Cardiac muscle cell (in vitro differentiated cells and primary cell): ENCODE measurements at places on chromosomes 3 and 15. TPM values are rescaled to one million over a fixed set of nuclear protein-coding genes. Genes with fewer than 3 reads are reported as not detected.
A peak's percentile ranks its signal among the peaks of the same experiment; 100 is the strongest.

- DNase-seq: peak; percentile 44
These were observed at the start of gene CLSTN2 for GRCh38 chr3:139935016-139935865. Gene CLSTN2 (plus strand): TSS chr3:139935185.

- DNase-seq: no peak
These were observed 65.8 kb downstream of the SV2B start for GRCh38 chr15:91165850-91166249.

CD200 gene
- 6.3 and 11.6 TPM in 2 replicates for polyA plus RNA-seq

GRCh38 chr3:45554006-45554666 is 40.4 kb upstream of the LIMD1 start:
- peak; percentile 51 for DNase-seq

DNA sequence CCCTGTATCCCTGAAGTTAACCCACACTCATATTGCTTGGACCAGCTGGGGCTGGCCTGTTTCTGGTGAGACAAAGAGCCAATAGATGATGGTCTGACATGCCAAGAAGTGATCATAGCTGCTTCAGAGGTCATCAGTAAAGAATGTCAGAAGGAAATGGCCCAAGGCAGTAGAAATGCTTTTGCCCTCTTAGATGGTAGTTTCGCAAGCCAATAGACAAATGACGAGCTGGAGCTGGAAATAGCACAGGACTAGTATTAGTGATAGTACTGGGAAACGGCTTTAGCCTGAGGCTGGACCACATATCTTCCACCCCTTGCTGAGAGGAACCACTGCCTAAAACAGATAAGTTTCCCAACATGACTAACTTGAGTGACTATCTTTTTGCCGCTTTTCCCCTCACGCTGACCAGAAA is 176.1 kb upstream of the THBS1 start:
- no peak for DNase-seq

- DNase-seq: no peak
These were observed 5.7 kb downstream of the OSBPL11 start for GRCh38 chr3:125589547-125590122.

- no peak for DNase-seq
These were observed 106.2 kb downstream of the ST8SIA2 start for GRCh38 chr15:92499731-92500530.

- no peak for DNase-seq
These were observed 39.0 kb upstream of the CBLB start for GRCh38 chr3:105907777-105908176.

DNA sequence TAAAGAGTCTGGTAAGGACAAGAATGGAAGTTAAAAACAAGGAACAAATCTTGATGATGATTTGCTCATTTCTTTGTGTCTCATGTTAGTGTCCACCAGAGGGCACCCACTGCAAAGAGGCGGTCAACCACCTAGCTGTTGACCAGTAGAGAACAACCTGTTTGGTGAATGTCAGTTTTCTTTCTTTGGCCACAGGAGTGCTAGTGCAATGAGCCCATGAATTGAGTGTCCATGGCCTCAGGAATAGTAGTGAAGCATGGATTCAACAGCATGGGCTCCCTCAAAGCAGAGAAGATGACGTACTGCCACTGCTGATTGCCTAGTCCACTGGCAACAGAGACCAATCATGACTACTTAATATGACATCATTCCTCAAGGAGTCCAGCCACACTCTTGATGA is 10.7 kb upstream of the CNTN6 start:
- DNase-seq: peak; percentile 48

PRRT3 gene
- polyA plus RNA-seq: 13.6 TPM in 2 replicates

CFAP161 gene
- not detected in 2 replicates for polyA plus RNA-seq

GRCh38 chr3:137075020-137075419 is 117.2 kb downstream of the IL20RB start:
- no peak for DNase-seq

DNA sequence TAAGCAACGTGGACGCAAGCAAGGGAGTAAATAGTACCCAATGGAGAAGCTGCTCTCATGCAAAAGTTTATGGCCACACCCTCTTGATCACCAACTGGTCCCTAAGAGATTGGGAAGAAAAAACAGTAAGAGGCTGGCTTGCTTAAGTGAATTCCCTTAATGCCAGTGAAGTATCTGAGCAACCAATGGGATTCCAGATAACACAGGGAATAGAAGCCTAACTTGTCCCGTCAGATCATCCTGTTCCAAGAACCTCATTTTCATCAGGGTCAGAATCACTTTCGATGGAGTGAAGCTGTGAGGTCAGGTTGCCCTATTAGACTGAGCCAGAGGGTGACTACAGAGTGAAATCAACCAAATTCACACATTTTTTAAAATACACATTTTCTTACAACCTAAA is 104.3 kb downstream of the CD47 start:
- no peak for DNase-seq

PROS1 gene
- polyA plus RNA-seq: 32.6 and 40.4 TPM in 2 replicates

- DNase-seq: no peak
These were observed 156.1 kb upstream of the LRRFIP2 start for GRCh38 chr3:37330466-37330865.

- no peak for DNase-seq
These were observed 2.5 kb downstream of the HYAL2 start for GRCh38 chr3:50319894-50320625.

- peak; percentile 77 for DNase-seq
These were observed 1.3 kb downstream of the DNAH1 start for GRCh38 chr3:52317208-52318000.

GRCh38 chr3:62049033-62049432 is 324.3 kb downstream of the FEZF2 start:
- DNase-seq: no peak

ZPLD1 gene
- polyA plus RNA-seq: 0.42 TPM in 1 of 2 replicates, not detected in the other

DNA sequence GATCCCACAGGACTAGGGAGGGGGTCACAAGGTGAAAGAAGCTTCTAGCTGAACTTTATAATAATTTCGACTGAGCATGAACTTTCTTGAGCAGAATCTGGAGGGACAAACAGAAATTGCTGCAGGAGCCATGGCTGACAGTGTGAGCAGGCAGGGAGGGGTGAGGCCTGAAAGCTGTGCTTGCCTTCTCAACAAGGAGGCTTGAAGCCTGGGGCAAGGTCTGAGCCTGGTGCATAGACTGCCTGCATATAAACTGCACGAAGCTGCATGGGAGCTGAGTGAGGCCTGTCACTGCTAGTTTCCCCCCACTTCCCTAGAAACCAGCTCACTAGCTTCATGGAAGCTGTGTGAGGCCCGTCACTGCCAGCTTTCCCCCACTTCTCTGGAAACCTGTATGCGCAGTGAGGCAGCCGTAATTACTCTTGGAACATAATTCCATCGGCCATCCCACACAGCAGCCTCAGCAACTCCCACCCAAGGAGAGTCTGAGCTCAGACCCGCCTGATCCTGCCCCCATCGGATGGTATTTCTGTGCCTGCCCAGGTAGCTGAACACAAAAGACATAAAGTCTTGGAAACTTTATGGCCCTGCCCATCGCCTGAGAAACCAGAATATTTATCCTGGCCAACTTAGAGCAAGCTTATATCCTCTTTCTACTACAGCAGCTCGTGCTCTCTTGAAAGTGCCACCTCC is 136.5 kb downstream of the PLCH1 start:
- DNase-seq: no peak

LCTL gene
- 0.11 and 0.20 TPM in 2 replicates for polyA plus RNA-seq

TF gene
- 1.4 and 3.0 TPM in 2 replicates for polyA plus RNA-seq

PIK3CB gene
- polyA plus RNA-seq: 12.4 and 12.6 TPM in 2 replicates

ILDR1 gene
- polyA plus RNA-seq: not detected in 2 replicates

DNA sequence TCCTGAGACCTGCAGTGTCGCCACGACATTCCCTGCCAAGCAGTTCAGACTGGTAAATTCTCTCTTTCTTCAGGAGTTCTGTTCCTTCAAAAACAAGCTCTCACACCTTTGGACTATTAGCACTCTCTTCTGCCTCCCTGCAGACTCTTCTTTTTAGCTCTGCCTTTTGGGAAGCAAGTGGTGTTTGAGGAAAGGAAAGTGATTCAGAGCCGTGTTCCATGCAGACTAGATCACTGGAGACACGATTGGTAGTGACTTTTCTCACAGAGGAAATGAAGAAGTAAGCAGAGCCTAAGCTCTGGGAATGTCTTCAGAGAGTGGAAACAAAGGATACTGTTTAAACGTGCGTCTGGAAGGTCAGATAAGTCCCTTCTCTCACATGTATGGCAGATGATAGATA is 270.6 kb upstream of the TPRG1 start:
- peak; percentile 51 for DNase-seq

SLC12A6 gene
- 12.0 and 24.4 TPM in 2 replicates for polyA plus RNA-seq

GRCh38 chr15:89088605-89089315 is 504 bp downstream of the ABHD2 start:
- peak; percentile 32 for DNase-seq

COL6A5 gene
- polyA plus RNA-seq: not detected in 2 replicates

DNA sequence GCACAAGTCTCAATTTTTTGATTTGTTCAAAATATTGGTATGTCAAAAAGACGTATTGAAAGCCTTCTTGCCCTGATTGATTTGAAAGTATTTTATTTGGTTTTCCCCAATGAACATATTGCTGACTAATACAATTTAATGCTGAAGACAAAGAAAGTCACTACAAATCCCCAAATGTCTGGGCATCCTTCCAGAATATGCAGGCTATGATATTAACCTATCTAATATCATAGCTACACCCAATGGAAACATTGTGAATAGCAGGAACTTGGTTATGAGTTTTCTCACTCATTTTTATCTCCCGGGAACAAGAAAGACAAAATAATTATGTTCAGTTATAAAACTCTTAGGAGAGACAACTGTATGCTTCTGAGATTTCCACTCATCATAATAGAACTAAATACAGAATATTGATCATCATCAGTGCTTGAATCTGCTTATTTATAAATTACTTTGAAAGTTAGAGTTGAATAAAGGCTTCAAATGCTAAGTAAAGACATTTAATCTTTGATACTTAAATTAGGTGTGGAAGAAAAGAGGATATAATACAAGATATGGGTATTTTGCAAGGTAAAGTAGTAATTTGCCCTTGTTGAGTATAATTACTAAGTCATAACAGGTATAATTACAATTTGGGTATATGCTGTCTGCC is 483.9 kb downstream of the RBMS3 start:
- DNase-seq: peak; percentile 94

DNA sequence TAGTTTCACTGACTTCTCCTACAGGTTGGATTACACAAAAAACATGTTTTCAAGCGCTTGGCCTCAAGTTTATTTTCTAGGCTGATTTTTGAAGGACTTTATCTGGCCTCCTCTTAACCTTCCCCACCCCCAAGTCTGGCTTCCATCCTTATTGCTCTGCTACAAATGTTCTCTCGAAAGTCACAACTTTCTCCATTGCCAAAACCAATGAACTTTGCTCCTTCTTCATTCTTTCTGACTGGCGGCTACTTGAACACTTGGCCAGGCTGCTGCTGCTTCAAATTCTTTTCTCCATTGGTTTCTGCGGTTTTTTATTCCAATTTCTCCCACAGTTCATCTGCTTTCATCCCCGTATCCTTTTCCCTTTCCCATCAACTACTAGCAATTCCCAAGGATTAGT is 106.6 kb downstream of the TOP2B start:
- DNase-seq: peak; percentile 73

DNA sequence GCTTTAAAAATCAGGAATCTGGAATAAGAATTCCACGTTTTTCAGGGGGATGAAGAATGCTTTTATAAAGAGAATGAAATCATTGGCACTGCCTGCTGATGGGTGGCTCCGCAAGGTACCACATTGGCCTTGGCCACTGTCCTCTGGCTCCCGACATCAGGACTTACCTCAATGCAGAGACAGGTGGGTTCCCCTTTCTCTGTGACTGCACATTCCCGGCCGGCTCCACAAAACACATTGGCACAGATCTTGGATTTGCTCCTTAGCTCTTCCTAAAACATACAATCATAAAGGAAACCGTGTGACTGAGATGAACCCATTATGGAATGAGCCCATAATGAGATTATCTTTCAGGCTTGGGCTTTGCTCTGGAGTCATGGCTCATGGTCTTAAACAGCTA is 35.0 kb downstream of the FSTL1 start:
- DNase-seq: no peak

NTRK3 gene
- polyA plus RNA-seq: 3.3 and 7.8 TPM in 2 replicates

- DNase-seq: no peak
These were observed 3.3 kb downstream of the NDUFAF3 start for GRCh38 chr3:49025005-49025792.

ZNF620 gene
- polyA plus RNA-seq: 8.3 and 10.2 TPM in 2 replicates

- peak; percentile 55 for DNase-seq
These were observed at the start of gene PAQR5 for GRCh38 chr15:69298697-69299441. Gene PAQR5 (plus strand): TSS chr15:69298912. CDS start chr15:69360081, 61,169 bp downstream.

GRCh38 chr15:91919014-91919534 is 65.6 kb downstream of the SLCO3A1 start:
- DNase-seq: no peak

CD47 gene
- polyA plus RNA-seq: 33.2 and 38.1 TPM in 2 replicates

- DNase-seq: no peak
These were observed 36.0 kb downstream of the NR2F2 start for GRCh38 chr15:96366526-96366877.

GRCh38 chr3:157418104-157418503 is 18.5 kb upstream of the PTX3 start:
- DNase-seq: no peak

DNA sequence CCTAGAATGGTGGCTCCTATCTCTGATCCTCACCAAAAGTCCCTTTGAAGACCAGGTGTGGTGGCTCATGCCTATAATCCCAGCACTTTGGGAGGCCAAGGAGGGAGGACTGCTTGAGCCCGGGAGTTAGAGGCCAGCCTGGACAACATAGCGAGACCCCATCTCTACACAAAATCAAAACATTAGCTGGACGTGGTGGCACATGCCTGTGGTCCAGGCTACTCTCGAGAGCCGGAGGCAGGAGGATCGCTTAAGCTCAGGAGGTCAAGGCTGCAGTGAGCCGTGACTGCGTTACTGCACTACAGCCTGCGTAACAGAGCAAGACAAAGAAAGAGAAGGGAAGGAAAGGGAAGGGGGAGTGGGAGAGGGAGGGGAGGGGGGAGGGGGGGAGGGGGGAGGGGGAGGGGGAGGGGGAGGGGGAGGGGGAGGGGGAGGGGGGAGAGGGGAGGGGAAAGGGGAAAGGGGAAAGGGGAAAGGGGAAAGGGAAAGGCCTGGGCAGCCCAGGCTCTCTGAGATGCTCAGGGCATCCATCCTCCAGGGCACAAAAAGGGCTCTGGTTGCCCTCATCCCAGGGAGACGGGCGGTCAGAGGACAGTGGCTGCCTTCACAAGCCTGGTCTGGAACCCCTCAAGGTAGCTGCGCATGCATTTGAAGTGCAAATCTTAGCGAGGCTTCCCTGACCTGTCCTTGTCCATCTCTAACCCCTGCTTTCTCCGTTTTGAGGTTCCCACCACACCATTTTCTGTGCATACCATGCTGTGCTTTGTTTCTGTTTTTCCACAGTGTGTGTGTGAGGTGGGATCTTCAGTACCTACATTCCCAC is 76.1 kb downstream of the LDHAL6B start:
- DNase-seq: no peak

DNA sequence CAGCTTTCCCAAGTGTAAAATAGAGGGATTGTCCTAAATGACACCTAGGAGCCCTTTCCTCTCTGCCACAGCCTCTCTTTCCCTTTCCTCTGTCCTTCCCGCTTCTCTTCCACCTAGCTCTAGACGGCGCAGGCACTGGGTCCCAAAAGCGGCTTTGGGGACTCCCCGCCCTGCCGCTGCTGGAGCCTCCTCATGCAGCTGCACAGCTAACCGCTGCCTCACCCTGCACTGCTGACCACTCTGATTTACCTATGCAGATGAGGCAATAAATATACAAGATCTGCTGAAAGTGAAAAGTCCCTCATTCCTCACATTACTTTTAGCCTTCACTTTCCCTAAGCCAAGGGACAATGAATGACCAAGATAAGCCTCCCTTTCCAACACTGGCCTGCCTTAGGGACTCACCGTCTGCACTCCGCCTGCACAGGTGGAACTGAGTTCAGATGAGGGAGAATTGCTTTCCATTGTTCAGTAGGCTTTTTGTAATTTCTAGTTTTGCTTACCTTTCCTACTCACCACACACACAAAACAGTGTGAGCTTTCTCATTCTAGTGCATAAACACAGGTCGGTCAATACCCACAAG is 197.5 kb upstream of the BCL6 start:
- no peak for DNase-seq
